GM12878 (cell line): ENCODE measurements at places on chromosomes 1 and 21. TPM values are rescaled to one million over a fixed set of nuclear protein-coding genes. Genes with fewer than 3 reads are reported as not detected.

DNA sequence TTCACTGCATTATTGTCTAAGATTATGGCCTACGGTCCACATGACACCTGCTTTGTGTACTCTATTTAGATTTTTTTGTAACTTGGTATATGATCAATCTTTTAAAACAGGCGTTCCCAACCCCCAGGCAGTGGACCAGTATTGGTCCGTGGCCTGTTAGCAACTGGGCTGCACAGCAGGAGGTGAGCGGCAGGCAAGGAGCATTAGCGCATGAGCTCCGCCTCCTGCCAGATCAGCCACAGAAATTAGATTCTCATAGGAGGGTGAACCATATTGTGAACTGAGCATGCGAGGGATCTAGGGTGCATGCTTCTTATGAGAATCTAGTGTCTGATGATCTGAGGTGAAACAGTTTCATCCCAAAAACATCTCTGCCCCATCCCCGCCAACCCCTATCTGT lies 228.4 kb upstream of the NR5A2 start:
- DNase-seq, result no peak

DNA sequence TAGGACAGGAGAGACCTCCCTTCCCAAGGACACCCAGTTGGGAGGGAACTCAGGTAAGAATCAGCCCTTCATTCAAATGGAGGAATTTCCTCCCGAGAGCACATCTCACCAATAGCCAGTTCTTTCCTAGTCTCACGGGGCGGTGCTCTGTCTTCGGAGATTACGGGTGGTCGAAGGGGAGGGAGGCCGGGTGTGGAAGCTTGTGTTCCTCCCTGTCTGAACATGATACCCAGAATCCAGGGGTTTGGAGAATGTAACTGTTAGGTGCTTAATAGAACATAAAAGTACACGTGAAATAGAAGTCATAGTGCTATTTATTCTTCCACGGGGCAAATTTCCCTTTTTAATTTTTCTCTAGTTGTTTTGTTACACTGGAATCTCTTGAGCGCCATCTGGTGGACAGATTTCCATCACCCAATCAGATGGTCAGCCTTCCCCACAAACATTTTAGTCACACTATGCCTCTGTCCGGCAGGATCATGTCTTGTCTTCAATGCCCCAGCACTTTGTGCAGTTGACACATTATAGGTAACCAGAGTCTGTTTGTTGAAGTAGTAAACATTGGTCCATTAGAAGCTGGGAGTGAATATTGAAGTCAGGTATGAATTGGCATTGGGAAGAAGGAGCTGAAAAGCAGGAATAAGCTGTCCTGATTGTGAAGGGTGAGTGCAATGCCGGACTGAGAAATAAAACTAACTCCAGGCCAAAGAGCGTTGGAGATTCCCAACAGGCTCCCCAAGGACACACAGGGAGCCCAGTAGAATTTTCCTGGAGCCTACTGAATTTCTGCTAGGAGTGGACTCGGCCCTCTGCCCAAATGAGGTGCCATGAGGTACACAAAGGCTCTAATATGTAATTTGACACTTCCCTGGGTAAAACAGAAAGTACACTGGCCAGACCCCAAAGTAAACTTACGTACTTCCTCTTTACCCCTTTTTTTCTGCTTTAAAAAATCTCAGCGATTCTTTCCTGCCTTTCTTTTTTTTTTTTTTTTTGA lies 27.6 kb upstream of the ZNF697 start:
- DNase-seq, result peak; percentile 42

- no peak for DNase-seq
Measured at GRCh38 chr21:44765231-44766013, 36.2 kb downstream of the UBE2G2 start.

The CCDC190 gene
- polyA plus RNA-seq, result not detected in 2 replicates

The NAV1 gene
- 0.35 and 0.46 TPM in 2 replicates for polyA plus RNA-seq

The ATP1A4 gene
- 0.22 and 0.47 TPM in 2 replicates for polyA plus RNA-seq

DNA sequence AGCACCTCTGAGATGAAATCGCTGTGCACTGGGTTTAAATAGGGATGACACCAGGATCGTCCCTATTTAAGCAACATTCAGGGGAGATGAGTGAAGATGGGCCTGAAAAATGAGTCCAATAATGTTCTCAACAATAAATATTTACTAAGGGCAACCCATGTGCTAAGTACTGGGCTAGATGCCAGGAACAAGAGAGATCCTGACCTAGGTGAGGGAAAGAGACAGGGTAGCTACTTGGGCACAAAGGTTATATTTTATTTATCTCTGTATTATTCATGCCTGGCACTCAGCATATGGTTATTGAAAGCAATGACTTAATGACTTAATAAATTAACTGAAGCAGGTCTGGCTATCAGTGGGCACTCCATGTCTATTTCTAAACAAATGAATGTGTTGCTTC lies 27.4 kb upstream of the AVPR1B start:
- DNase-seq, result no peak

DNA sequence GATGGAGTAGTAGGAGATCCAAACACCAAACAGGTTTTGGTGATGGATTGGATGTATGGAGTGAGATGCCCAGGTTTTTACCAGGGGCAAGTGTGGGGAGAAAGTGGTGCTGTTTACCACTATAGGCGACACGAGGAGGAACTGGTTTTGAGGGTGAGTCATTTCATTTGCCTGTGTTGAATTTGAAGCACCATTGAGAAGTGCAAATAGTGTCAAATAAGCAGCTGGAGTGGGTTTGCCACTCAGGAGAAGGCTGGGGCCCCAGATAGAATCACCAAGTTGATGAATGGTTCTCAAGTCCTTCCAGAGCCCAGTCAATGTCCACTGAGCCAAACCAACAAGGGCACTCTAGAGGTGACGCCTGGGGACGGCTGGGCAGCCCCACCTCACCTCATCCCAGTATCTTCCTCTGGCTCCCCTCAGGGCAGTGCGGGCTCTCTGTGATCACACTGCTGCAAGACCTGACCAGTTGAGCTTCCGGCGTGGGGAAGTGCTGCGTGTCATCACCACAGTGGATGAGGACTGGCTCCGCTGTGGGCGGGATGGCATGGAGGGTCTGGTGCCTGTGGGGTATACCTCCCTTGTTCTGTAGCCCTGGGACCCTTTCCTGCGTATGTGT lies 9.4 kb downstream of the RUSC1 start:
- DNase-seq, result no peak
